Left ventricle myocardium inferior (tissue), 1 donor: ENCODE measurements at places on chromosomes 4 and X.
A peak's percentile ranks its signal among the peaks of the same experiment; 100 is the strongest.

GRCh38 chr4:16694884-16695276, 203.6 kb downstream of the LDB2 start:
- H3K27ac ChIP-seq: no peak overlapping the region
- no peak overlapping the region for H3K4me3 ChIP-seq
- H3K4me1 ChIP-seq: peaks cover 30% of the 10 kb centered on the region
- DNase-seq: no peak
- no peaks in the 10 kb centered on the region for H3K27me3 ChIP-seq

- H3K36me3 ChIP-seq: no peaks in the 10 kb centered on the region
- no peaks in the 10 kb centered on the region for H3K27me3 ChIP-seq
Observed at GRCh38 chr4:111231281-111231680, 608.4 kb upstream of the PITX2 start.

GRCh38 chr4:10960389-10960788, 275.8 kb upstream of the CLNK start:
- H3K36me3 ChIP-seq: no peaks in the 10 kb centered on the region
- DNase-seq: no peak
- no peak overlapping the region for H3K4me3 ChIP-seq
- H3K27me3 ChIP-seq: peaks cover 28% of the 10 kb centered on the region
- no peak overlapping the region for H3K27ac ChIP-seq

DNA sequence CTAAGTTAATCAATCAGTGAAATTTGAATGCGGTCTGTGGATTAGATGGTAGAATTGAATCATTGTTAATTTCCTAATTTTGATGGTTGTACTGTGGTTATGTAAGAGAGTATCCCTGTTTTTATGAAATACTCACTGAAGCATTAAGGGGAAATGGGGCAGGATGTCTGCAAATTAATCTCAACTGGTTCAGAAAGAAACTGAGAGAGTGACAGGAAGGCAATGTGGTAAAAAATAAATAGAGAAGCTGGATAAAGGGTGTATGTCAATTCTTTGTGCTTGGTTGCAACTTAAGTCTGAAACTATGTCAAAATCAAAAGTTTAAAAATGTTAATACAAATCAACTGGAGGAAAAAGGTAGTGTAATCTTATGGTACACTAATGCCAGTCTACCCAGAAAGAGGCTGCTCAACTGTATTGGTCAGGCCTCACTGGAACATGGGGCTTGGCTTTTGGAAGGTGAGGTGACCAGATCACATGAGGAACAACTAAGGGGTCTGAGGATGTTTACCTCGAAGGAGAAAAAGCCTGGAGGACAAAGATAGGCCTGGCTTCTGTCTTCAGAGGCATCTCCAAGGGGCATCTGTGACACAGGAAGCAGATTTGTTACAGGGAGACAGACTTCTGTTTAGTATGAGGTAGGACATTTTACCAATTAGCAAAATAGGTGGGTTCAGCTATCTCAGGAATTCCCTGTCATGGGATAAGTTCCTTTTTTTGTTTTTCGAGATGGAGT, 83.1 kb downstream of the DLG3 start:
- no peaks in the 10 kb centered on the region for H3K36me3 ChIP-seq
- H3K27ac ChIP-seq: no peak overlapping the region
- no peaks in the 10 kb centered on the region for H3K27me3 ChIP-seq
- H3K4me3 ChIP-seq: no peak overlapping the region

DNA sequence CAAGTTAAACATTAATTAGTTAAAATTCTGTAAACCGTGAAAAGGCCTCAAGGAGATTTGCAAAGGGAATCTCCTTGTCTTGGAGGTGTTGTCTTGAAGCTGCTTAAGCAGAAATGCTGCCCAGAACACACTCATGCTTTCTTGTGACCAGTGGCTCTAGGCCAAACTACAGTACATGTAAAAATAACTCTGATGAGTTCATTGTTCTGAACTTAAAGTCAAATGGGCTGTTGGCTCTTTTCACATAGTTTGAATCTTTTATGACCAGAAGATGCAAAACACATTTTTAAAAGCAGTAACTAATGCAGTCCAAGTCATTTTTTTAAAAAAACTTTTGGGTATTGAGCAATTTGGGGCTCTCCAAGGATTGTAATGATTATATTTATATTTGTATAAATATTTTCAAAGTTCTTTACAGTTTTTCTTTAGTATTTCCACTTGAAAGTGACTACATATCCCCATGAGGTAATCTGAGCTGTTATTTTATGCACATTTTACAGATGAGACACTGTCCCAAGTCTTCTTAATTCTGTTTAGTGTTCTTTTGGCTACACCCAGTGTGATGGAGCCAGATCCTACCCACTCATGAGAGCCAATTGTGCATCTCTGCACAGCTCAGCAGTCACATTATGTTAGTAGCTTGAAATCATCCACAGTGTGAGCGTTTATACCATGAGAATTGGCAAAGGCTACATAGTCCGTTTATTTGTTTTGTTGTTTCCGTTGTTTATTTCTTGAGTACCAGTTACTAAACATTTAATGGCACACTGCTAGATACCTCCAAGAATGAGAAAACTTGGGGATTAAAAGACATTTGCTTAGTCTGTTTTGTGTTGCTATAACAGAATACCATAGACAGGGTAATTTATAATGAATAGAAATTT, 112.8 kb upstream of the ATXN3L start:
- DNase-seq: no peak
- peak overlapping the region; percentile 74 for H3K27ac ChIP-seq
- peaks cover 18% of the 10 kb centered on the region for H3K4me1 ChIP-seq
- no peaks in the 10 kb centered on the region for H3K36me3 ChIP-seq
- no peak overlapping the region for H3K4me3 ChIP-seq
- no peaks in the 10 kb centered on the region for H3K27me3 ChIP-seq

DNA sequence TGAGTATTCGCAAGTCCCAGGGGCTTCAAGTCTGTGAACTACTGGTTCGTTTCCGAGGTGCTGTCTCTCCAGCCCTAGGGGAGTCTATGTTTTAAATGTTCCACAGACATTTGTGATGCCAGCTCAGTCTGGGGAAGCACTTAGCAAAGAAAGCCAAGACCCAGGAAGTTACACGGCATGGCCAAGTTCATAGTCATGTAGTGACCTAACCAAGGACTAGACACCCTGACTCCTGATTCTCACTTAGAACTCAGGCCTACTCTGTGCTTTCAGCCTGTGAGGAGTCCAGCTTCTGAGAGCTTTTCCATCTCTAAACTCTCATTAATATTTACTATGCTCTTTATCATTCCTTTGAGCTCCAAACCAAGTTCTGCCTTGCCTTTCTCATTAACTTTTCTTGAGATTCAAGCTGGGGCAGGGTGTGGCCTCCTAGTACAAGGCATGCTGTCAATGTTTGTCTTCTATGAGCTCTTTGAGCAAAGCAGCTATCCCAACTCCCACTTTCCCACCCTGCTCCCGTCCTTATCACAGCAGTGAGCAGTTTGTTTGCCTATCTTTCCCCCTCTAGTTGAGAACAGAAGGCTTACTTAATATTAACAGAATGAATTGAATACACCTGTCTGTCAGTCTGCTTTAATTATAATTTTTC, 105.4 kb upstream of the FAM9C start:
- H3K27ac ChIP-seq: no peak overlapping the region
- no peak for DNase-seq
- no peaks in the 10 kb centered on the region for H3K27me3 ChIP-seq
- H3K36me3 ChIP-seq: no peaks in the 10 kb centered on the region

GRCh38 chr4:104906276-104906675, 240.4 kb upstream of the TET2 start:
- no peaks in the 10 kb centered on the region for H3K4me1 ChIP-seq
- no peak overlapping the region for H3K27ac ChIP-seq
- no peak for DNase-seq
- no peak overlapping the region for H3K4me3 ChIP-seq
- H3K36me3 ChIP-seq: no peaks in the 10 kb centered on the region
- H3K27me3 ChIP-seq: no peaks in the 10 kb centered on the region

DNA sequence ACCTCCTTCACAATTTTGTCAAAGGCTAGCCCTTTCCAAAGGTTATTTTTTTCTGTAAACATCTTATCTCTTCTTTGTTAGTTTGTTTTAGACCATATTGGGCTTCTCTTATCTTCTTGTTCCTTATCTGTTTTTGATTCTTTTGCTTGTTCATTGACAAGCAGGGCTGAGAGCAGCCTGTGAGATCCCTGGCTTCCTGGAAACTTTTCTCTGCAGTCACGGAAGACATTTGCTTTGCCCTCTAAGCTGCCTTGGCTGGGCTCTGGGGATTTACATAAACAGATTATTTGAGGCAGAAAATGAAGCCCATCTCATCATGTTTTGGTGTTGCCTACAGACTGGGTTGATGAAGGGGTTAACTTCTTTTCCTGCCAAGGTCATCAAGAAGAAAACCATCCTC, 157.4 kb upstream of the AMOT start:
- H3K27ac ChIP-seq: no peak overlapping the region
- H3K4me3 ChIP-seq: no peak overlapping the region
- H3K36me3 ChIP-seq: no peaks in the 10 kb centered on the region
- H3K4me1 ChIP-seq: no peaks in the 10 kb centered on the region
- DNase-seq: no peak

DNA sequence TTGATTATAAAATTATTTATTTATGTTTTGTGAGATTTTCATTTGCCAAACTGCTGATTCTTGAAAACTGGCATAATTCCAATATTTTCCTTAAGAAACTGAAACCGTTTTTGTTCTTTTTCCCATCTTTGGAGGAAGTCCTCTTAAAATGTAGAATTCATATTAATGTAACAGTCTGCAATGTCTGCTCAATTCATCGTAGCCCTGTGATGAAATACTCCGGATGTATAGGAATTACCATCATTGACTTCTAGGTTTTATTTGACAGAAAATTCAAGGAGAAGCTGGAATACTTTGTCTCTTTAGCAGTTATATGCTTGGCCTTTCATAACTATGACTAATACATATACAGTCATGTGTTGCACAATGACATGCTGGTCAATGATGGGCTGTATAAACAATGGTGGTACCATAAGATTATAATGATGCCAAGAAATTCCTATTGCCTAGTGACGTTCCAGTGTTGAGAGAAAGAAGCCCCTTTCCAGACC, 185.0 kb upstream of the GPRIN3 start:
- H3K36me3 ChIP-seq: no peaks in the 10 kb centered on the region
- no peaks in the 10 kb centered on the region for H3K27me3 ChIP-seq
- DNase-seq: no peak

DNA sequence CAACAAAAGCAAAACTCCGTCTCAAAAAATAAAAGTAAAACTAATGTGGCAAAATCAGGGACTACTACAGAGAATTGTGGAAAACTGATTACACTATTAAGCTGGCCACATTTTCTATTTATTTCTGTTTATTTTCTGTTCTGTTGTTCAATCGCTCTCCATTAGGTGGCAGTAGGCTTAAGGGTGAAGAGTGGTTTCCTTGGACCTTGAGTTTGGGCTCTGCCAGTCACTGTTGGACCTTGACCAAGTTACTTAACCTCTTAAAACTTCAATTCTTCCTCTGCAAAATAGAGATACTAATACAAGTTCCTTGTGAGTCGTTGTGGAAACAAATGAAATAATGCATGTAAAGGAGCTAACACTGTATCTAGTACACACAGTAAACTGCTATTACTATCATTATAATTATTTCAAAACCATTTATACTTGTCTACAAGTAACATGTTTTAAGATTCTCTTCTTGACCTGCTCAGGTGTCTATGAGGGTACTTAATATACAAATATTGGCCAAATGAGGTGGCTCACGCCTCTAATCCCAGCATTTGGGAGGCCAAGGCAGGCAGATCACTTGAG, 15.2 kb downstream of the HSD17B11 start:
- H3K36me3 ChIP-seq: peaks cover 49% of the 10 kb centered on the region
- H3K4me1 ChIP-seq: peaks cover 10% of the 10 kb centered on the region
- no peak for DNase-seq
- no peaks in the 10 kb centered on the region for H3K27me3 ChIP-seq
- H3K4me3 ChIP-seq: no peak overlapping the region
- H3K27ac ChIP-seq: no peak overlapping the region

- H3K27me3 ChIP-seq: no peaks in the 10 kb centered on the region
- H3K27ac ChIP-seq: peak overlapping the region; percentile 89
- peak; percentile 65 for DNase-seq
Observed at GRCh38 chr4:184748251-184748652, 14.4 kb upstream of the CENPU start.

GRCh38 chrX:49840679-49841078, 11.6 kb downstream of the PAGE4 start:
- H3K27ac ChIP-seq: no peak overlapping the region
- no peak overlapping the region for H3K4me3 ChIP-seq
- no peaks in the 10 kb centered on the region for H3K36me3 ChIP-seq
- no peaks in the 10 kb centered on the region for H3K4me1 ChIP-seq
- no peaks in the 10 kb centered on the region for H3K27me3 ChIP-seq

DNA sequence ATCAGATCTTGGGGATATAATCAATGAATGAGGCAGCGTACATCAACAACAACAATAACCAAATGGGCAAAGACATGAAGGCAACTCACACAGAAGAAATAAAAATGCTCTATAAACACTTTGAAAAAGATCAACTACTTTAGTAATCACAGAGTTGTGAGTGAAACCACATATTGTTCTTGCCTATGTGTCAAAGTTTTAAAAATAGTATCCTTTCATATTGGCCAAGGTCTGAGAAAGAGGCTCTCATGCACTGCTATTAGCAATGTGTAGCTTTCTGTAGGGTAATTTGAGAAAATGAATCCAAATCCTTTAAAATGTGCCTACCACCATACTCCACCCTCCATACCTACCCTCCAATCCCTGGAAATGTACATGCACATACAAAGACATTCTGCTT, 25.0 kb downstream of the COQ2 start:
- DNase-seq: no peak
- H3K36me3 ChIP-seq: peaks cover 26% of the 10 kb centered on the region
- no peaks in the 10 kb centered on the region for H3K27me3 ChIP-seq
- H3K4me1 ChIP-seq: peaks cover 21% of the 10 kb centered on the region
- no peak overlapping the region for H3K27ac ChIP-seq

GRCh38 chr4:25814301-25815136, 48.3 kb downstream of the SEL1L3 start:
- H3K36me3 ChIP-seq: no peaks in the 10 kb centered on the region
- H3K27ac ChIP-seq: no peak overlapping the region
- peaks cover 20% of the 10 kb centered on the region for H3K4me1 ChIP-seq
- peak; percentile 23 for DNase-seq

GRCh38 chrX:129802863-129803262, 23.1 kb downstream of the SASH3 start:
- no peaks in the 10 kb centered on the region for H3K4me1 ChIP-seq
- H3K4me3 ChIP-seq: no peak overlapping the region
- peaks cover 17% of the 10 kb centered on the region for H3K36me3 ChIP-seq

DNA sequence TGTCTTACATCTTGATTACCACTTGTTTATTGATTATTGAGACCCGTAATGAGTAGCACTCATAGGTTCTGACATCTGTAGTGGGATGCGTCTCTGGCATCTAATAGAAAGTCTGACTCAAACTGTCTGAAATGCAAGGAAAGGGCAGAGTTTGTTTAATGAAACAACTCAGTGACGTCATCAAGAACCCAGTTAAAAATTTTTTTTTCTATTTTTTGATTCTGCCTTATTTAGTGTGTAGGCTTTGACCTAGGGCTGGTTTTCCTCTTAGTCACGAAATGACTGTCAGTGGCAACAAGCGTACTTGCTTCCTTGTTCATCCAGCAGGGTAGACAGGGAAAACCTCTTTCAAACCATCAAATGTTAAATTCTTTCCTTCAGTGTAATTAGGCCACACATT, 3.1 kb upstream of the CDKL5 start:
- no peak overlapping the region for H3K27ac ChIP-seq
- H3K4me1 ChIP-seq: no peaks in the 10 kb centered on the region
- H3K4me3 ChIP-seq: no peak overlapping the region
- no peak for DNase-seq
- no peaks in the 10 kb centered on the region for H3K36me3 ChIP-seq
